ENCODE measurements at places on chromosomes 11 and 22.
A peak's percentile ranks its signal among the peaks of the same experiment; 100 is the strongest.

- DNase-seq, result no peak
Measured at GRCh38 chr11:100630898-100631297, 56.2 kb upstream of the ARHGAP42 start.

DNA sequence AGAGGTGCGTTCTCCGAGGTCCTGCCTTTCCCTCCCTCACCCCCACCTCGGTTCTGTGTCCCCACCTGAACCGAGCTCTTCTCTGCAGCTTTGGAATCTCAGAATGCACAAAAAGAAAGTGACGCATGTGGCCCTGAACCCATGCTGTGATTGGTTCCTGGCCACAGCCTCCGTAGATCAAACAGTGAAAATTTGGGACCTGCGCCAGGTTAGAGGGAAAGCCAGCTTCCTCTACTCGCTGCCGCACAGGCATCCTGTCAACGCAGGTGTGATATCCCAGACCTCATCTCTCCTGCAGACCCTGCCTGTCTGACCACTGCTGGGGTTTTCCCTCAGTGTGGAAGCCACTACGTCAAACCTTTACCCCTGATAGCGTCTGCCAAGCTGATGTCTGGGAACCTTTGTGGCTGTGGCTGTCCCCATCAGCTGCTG is 13.9 kb downstream of the ACP2 start:
- peak; percentile 52 for DNase-seq

DNA sequence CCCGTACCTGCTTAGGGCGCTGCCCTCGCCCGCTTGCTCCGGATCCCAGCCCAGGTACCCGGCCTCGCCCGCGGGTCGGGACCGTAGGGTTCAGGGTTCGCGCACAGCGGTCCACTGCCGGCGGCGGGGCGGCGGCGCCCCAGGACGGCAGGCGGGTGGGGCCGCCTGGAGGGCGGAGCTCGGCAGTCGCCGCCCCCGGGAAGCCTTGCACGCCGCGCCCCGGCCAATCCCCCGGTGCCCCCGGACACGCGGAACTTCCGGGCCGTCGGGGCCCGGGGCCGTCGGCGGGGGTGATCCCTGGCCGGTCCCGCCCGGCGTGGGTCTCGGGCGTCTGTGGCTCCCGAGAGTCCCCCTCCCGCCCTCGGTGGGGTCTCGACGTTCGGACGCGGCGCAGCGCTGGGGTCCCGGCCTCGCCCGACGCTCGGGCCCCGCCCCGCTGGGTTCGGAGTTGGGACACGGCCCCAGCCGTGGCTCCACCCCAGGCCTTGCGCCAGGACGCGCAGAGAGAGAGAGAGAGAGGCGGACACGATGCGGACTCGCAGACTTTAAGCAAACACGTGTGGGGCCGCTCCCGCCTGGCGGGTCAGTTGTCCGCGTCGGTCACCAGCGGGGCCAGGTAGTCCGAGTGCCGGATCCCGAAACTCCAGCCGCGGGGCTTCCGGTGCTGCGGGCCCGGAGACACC is at the start of gene TYMP:
TYMP (minus strand) TSS at position 116 of the 683 bp plus-strand sequence. CDS start 303 bp downstream, outside the sequence.
- DNase-seq, result peak; percentile 63

- DNase-seq, result no peak
Measured at GRCh38 chr22:25775531-25775930, 33.5 kb downstream of the MYO18B start.

- DNase-seq, result peak; percentile 57
Measured at GRCh38 chr11:61683961-61684869, 4.0 kb downstream of the DAGLA start.

DNA sequence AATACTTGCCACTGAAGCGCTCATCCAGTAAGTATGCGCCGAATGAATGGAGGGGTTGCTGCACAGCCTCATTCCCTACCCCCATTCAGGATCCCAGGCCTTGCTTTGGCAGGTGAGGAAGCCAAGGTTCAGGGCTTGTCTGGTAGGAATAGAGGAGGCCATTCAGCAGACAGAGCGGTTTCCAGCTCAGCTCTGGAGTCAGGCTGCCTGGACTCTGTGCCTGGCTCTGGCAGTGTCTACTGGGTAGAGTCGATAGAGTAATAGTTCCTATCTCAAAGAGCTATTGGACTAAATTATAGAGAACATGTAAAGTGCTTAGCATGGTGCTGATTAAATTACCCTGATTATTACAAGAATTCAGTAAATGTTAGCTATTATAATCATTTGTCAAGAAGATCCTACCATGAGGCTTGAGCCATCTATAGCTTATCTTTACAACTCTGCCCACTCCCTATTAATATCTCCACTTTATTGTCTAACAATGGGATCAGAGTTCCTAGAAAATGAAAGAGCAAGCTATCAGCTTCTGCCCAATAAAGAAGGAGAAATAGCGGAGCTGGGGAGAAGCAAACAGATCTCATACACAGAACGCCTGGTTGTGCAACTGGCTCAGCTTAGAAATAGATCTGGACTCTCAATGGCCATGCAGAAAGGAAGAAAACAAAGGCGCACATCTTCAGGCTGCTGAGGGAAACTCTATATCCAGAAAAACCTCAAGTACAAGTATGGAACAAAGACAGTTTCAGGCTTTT is 6.6 kb upstream of the SNX32 start:
- DNase-seq, result no peak

GRCh38 chr11:6636480-6636879 is 17.3 kb upstream of the TPP1 start:
- DNase-seq, result no peak

DNA sequence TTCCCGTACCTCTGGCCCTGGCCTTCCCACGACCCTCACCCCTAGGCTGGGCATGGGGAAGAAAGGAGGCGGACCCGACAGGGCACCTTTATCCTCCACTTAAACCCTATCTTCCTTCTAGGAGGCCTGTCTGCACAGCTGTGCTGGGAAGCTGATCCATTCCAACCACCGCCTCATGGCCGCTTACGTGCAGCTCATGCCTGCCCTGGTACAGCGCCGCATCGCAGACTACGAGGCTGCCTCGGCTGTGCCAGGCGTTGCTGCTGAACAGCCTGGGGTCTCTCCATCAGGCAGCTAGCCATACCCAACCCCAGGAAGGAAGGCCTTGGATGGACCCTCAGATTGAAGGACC is 599 bp downstream of the TIMM10B start:
- DNase-seq, result no peak

GRCh38 chr11:132409573-132410355 is 1039.3 kb downstream of the NTM start:
- DNase-seq, result no peak

GRCh38 chr22:39388261-39389011 is 11.1 kb upstream of the TAB1 start:
- peak; percentile 78 for DNase-seq

GRCh38 chr11:36258730-36259360 is 30.4 kb downstream of the COMMD9 start:
- DNase-seq, result no peak

- no peak for DNase-seq
Measured at GRCh38 chr11:85828640-85828978, 17.7 kb upstream of the SYTL2 start.

- DNase-seq, result no peak
Measured at GRCh38 chr11:120629407-120630080, 118.0 kb downstream of the GRIK4 start.

- no peak for DNase-seq
Measured at GRCh38 chr22:26476705-26477340, 6.8 kb downstream of the HPS4 start.

GRCh38 chr11:74672956-74673692 is 58.1 kb downstream of the CHRDL2 start:
- no peak for DNase-seq

DNA sequence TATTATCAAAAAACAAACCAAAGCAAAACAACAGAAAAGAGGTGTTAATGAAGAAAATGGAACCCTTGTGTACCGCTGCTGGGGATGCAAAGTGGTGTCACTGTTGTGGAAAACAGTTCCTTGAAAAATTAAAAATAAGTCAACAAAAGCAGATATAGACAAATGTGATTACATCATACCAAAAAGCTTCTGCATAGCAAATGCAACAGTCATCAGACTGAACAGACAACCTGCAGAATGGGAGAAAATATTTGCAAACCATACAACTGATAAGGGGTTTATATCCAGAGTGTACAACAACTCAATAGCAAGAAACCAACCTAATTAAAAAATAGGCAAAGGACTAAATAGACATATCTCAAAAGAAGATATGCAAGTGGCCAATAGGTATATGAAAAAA is 22.9 kb upstream of the CARS1 start:
- no peak for DNase-seq

DNA sequence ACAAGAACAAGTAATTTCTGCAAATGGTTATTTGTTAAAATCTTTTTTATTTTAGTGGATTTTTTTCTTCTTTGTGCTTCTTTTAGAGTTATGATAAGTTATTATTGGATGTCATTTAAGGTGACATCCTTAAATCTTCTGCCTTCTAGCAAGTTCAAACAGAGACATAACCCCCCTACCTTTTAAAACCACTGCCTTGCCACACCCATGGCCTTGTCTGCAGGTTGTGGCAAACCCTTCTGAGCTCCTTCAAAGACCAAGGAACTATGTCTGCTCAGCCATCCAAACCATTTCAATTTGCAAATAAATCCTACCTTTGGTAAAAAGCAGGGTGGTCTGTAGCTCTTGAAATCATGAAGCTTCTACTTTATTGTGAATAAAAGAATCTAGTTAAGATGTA is 241.6 kb downstream of the FAM76B start:
- peak; percentile 27 for DNase-seq

- DNase-seq, result no peak
Measured at GRCh38 chr11:46559815-46560214, 34.0 kb downstream of the AMBRA1 start.

DNA sequence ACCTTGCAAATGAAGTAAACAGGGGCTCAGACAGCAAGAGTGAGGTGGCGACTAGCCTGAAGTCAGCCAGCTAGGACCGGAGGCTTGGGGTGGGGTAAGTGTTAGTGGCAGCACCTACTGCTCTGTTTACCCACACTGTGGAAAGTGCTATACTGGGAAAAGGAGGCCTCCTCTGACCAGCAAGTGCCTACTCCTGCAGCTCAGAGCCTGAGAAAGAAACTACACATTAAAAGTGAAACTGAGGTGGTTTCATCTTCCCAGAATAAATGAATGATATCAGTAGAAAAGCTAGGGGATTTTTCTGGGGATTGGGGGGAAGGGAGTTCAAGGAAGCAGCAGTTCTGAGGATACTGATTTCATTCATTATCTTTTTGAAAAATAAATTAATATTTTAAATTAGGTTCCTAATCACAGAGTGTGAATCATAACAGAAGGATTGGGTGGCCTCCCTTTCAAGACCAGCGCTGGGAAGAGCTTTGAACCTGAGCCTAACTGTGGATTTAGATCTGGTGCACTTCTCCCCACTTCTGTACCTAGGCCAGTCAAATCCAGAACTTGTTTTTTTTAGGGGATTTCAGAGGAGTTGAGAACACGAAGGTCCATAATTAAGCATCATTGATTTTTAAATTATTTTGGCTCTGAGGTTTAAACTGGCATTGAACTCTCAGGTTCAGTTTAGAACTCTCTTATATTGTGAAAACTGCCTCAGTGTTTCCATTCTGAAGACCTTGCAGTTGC is 48.1 kb upstream of the GRAMD1B start:
- peak; percentile 4 for DNase-seq

DNA sequence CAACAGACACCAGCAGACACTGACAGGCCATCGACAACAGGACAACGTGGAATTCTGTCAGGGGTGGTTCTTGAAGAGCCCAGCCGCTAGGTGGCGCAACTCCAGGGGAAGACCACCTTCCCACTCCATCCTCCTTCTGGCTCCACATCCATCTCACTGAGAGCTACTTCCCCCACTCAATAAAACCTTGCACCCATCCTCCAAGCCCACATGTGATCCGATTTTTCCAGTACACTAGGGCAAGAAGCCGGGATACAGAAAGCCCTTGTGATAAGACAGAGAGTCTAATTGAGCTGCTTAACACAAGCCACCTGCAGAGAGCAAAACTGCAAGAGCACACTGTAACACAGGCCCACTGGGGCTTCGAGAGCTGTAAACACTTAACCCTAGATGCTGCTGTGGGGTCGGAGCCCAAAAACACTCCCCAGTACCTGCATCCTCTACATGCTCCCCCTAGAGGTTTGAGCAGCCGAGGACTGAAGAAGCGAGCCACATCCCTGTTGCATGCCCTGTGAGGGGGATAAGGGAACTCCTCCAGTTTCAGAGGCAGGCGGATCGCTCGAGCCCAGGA is 11.5 kb upstream of the RAB39A start:
- peak; percentile 10 for DNase-seq

DNA sequence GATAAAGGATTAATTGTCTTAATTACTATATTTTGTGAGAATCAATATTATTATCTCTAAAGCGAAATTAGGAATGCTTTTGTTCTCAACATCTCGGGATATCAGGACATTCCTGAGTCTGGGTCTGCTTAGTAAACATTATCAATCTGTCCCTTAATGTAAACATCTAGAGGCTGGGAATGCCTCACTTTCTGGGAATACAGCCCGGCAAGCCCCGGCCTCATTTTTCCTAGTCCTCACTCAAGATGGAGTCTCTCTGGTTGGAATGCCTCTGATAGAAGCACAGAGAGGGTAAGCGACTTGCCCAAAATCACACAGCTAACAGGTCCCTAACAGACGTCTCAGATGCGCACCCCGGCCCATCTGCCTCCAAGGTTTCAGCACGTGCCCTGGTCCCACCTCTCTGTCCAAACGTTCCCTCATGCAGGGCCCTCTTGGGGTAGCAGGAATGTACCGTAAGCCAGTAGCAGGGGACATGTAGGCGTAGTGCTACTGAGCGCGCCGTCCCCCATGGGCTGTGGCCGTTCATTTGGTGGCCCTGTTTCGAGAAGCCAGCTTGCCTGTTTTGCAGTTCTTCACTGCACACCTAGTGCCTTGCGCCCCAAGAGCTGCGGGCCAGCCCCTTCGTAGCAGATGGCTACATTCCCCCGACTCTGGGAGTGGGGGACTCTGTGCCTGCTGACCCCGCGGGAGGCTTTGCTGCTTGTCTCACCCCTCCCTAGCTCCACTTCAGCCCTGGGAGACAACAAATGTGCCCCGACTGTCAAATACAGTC is 62.2 kb upstream of the FADD start:
- DNase-seq, result no peak

- no peak for DNase-seq
Measured at GRCh38 chr11:110367571-110367970, 62.2 kb upstream of the FDX1 start.

DNA sequence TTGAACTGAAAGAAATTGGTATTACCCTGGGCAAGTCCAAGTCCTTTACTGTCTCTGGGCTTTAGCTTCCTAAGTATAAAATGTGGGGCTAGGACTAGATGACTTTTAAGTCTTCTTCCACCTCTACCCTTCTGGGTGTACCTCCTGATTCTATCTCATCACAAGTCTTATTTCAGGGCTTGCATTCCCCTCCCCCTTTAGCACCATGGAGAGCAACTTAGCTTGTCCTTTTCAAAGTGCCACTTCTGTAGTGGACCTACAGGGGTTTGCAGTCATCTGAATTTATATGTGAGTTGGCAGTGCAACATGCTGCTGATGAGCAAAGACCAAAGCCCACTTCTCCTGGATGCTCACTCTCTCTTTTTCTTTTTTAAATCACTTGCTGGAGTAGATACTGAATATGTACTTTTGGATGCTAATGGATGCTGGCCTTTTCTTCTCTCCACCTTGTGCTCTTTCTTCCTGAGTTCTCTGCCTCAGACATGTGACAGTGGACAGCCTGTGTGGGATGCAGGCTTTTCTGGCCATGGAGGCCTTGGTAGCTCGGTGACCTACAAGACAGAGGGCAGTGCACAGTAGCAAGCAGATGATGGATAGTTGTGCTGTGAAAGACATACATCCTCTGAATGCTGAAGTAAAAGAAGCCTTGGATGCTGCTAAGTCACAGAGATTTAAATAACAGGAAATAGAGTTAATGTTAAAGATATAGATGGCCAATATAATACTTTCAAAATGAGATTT is 185.0 kb downstream of the NELL1 start:
- no peak for DNase-seq
